ENCODE measurements at places on chromosomes 3 and 15. TPM values are rescaled to one million over a fixed set of nuclear protein-coding genes. Genes with fewer than 3 reads are reported as not detected.

- no peak for DNase-seq
These were observed 1.6 kb upstream of the PLD1 start for GRCh38 chr3:171811913-171812335.

- DNase-seq = no peak
These were observed 364.5 kb downstream of the MAGI1 start for GRCh38 chr3:65674226-65674625.

DNA sequence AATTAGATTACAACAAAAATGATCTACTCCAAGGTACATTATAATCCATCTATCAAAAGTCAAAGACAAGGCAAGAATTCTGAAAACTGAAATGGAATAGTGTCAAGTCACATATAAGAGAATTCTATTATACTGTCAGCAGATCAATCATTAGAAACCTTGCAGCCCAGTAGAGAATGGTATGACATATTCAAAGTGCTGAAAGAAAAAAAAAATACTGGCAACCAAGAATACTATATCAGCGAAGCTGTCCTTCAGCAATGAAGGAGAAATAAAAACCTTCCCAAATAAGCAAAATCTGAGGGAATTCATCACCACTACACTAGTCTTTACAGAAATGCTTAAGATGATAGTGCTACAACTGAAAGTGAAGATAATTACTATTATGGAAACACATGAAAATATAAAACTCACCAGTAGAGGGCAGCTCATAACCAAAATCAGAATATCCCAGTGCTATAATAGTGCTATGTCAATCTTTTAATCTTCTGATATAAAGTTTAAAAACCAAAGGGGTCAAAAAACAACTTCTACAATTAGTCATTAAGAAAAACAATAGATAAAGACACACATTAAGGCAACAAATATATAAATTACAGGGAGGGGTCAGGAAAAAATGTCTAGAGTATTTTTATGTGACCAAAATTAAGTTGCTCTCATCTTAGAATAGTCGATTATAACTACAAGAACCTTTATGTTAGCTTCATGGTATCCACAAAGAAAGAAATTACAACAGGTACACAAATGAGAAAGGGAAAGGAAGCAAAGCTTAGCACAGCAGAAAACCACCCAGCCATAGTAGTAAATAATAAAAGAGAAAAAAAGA, 190.7 kb upstream of the CNTN6 start:
- no peak for DNase-seq

GRCh38 chr3:107488942-107489341, 33.8 kb upstream of the BBX start:
- no peak for DNase-seq

GRCh38 chr15:99006904-99007495, 592 bp downstream of the PGPEP1L start:
- DNase-seq = no peak

GRCh38 chr3:127888156-127888555, 26.9 kb upstream of the KBTBD12 start:
- no peak for DNase-seq

Gene CLDN18
- total RNA-seq = not detected

Gene PLIN1
- total RNA-seq = 12.2 TPM

Gene COLQ
- total RNA-seq = 8.8 TPM

Gene TTLL13
- total RNA-seq = 1.3 TPM

Data from dorsolateral prefrontal cortex (tissue), 122 donors.